ENCODE measurements at places on chromosomes 5 and 9. TPM values are rescaled to one million over a fixed set of nuclear protein-coding genes. Genes with fewer than 3 reads are reported as not detected.

HMCN2 gene
- total RNA-seq = 2.3 TPM

TTC16 gene
- 0.61 TPM for total RNA-seq

CD14 gene
- total RNA-seq = 16.6 TPM

TEX48 gene
- not detected for total RNA-seq

SPINK6 gene
- total RNA-seq = not detected

NMUR2 gene
- not detected for total RNA-seq

FCN1 gene
- 1.6 TPM for total RNA-seq

GABRP gene
- 0.21 TPM for total RNA-seq

SPINK1 gene
- 32.4 TPM for total RNA-seq

FABP6 gene
- 1.9 TPM for total RNA-seq

SPARC gene
- 577 TPM for total RNA-seq

GMCL2 gene
- not detected for total RNA-seq

ZNF474 gene
- not detected for total RNA-seq

REEP2 gene
- 5.2 TPM for total RNA-seq

GPR150 gene
- not detected for total RNA-seq

CYSRT1 gene
- not detected for total RNA-seq

LMX1B gene
- 0.23 TPM for total RNA-seq

GRCh38 chr5:170614720-170615119, 110.9 kb downstream of the KCNIP1 start:
- DNase-seq = no peak

GRCh38 chr5:146475906-146476305, 28.8 kb downstream of the TCERG1 start:
- DNase-seq = no peak

DNA sequence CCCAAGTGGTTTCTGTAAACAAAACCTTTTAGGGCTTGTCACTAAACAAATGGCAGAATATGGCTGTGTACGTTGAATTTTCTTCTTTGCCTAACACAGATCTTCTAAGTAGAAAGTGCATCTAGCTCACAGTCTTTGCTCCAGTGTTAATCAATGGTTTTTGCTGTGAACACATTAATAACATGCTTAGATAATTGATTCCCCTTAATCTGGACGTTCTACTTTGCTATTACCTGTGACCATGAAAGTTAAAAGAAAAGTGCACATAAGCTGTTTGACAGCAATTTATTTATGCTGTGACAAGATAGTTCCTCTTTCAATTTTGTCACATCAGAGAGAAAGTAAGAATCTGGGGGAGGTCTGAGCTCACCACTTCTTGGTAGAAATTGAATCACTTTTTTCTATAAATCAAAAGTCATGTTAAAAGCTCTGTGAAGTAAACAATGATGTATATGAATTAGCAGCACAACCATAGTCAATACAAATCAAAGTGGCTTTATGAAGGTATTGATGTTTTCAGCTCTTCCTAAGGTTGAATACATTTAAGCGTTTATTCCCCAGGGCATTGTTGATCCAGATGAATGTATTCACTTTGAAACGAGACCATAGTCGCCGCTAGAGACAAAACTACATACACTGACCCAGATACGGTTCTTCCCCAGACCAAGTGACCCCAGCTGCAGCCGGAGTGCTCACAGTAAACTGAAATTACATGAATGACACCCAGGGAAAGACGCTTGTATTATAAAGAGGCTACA, 174.6 kb upstream of the ZNF608 start:
- DNase-seq = no peak

- no peak for DNase-seq
These were observed 148.8 kb upstream of the ZNF608 start for GRCh38 chr5:124895236-124895635.

- DNase-seq = no peak
These were observed 292.9 kb downstream of the NR3C1 start for GRCh38 chr5:143110591-143110990.

GRCh38 chr9:116975126-116975525, 288.0 kb downstream of the TRIM32 start:
- no peak for DNase-seq

GRCh38 chr5:72648480-72648879, 141.3 kb upstream of the ZNF366 start:
- no peak for DNase-seq

GRCh38 chr9:80028501-80028900, 456.7 kb downstream of the TLE4 start:
- no peak for DNase-seq

GRCh38 chr5:163563112-163563511, 57.7 kb downstream of the MAT2B start:
- no peak for DNase-seq

GRCh38 chr9:107144475-107144874, 138.6 kb upstream of the RAD23B start:
- no peak for DNase-seq

GRCh38 chr9:18591261-18591660, 117.3 kb downstream of the ADAMTSL1 start:
- DNase-seq = no peak

- DNase-seq = no peak
These were observed 71.4 kb downstream of the FBXO38 start for GRCh38 chr5:148455185-148455584.

GRCh38 chr5:179294131-179294780, 51.0 kb downstream of the ADAMTS2 start:
- DNase-seq = no peak

DNA sequence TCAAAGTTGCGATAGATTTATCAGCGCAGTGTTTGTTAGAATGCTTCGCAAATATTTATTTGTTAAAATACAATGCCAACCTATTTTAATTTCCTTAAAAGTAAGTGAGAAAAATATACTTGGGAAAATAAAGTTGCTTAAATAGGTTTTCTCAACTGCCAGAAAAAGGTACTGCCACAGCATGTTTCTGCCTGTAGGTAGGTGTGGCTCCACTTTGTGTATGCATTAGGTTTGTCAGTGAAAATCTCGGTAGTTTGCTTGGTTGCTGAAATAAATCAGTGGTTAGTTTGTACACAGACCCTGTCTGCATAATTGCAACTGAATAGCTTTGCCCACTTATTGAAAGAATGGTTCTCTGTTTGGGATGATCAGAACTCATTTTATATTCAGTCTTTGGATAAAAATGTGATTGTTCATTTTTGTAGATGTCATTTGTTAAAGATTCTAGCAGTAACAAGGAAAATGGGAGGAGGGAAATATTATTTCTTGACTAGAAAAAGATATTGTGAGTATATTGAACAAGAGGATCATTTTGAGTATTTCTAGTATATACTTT, 25.7 kb downstream of the C9orf85 start:
- DNase-seq = no peak

- DNase-seq = no peak
These were observed 1014.6 kb downstream of the DTWD2 start for GRCh38 chr5:117973785-117974184.

- no peak for DNase-seq
These were observed 20.2 kb downstream of the TEK start for GRCh38 chr9:27129221-27129620.

DNA sequence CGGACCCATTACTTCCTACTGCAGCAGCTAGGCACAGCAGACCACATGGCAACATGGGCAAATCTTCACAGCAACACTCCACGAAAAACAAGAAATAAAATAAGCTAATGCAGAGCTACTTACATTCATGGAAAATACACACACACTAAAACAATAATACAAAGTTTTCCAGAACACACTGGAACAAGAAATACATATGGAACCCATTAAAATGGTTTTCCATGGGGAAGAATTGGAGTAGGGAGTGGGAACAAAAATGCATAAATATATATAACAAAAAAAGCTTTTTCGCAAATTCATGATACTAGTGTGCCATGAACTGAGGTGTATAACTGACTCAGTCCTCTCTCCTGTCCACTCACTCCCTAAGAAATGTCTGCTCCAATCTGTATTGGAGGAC, 8.3 kb downstream of the ADAMTS12 start:
- DNase-seq = no peak

- no peak for DNase-seq
These were observed 8.6 kb downstream of the TTC23L start for GRCh38 chr5:34847552-34847951.

GRCh38 chr5:149264439-149265067, 7.1 kb upstream of the AFAP1L1 start:
- DNase-seq = no peak

DNA sequence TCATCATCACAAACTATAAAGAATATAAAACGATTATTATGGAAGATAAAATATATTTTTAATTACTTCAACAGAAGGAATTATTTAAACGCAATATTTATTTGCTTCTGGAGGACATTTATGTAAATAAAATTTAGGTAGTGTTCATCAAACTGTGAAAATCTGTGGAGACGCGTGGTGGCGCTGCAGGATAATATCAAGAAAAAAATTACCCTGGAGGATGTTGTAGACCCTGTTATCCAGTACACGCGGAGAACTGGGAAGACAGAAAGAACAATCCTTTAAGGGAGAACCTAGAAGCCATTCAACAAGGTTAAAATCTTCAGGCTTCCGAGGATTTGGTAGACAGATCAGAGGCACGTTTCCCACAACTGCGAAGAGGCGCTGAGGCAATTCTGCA, at the start of gene PCDHB12:
PCDHB12 (plus strand) TSS at position 242 of the 400 bp plus-strand sequence. CDS start 189 bp downstream, outside the sequence.
- no peak for DNase-seq

- no peak for DNase-seq
These were observed 249.5 kb upstream of the PTGER4 start for GRCh38 chr5:40430101-40430710.

DNA sequence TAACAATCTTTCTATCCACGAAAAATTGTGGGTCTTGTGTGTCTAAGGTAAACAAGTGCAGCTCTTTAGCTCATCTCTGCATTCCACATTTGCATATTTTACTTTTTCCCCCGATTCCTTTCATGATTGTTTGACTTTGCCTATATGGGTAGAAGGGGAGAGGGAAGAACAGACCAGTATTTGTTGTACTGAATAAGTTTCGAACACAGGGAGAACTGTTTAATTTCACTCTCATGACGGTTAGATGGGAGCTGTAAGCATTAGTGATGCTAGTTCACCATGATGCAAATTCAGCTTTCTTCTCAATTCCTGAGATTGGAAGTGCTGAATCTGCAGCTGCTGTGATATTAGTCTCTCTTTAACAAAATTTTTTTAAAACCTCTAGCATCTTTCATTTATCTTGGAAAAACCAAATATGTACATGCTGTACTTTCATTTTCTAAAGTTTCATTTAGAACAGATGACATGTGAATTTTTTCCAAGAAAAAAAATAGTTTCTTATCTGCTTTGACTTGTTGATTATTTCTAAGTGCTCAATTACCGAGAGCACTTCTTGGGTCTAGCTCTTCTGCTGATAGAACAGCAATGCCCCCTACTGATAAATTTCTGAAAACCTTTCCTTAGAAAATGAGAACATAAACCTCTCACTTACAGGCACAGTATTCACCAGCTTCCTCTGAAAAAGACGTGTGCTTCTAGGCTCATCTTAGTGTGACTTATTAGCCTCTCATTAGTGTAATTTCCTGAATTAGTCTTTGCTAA, 149.5 kb downstream of the BAAT start:
- DNase-seq = no peak

DNA sequence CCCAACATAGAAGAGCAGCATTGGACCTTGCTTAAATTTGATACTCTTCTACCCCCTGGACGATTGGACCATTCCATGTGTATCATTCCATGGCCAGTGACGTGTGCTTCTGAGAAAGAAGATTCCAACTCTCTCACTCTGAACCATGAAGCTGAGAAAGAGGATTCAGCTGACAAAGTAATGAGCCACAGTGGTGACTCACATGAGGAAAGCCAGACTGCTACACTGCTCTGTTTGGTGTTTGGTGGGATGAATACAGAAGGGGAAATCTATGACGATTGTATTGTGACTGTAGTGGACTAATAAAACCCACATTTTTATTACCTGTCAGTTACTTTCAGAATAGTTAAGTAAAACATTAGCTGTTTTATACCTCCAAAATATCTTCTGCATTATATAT, 7.5 kb downstream of the HSPA5 start:
- no peak for DNase-seq

DNA sequence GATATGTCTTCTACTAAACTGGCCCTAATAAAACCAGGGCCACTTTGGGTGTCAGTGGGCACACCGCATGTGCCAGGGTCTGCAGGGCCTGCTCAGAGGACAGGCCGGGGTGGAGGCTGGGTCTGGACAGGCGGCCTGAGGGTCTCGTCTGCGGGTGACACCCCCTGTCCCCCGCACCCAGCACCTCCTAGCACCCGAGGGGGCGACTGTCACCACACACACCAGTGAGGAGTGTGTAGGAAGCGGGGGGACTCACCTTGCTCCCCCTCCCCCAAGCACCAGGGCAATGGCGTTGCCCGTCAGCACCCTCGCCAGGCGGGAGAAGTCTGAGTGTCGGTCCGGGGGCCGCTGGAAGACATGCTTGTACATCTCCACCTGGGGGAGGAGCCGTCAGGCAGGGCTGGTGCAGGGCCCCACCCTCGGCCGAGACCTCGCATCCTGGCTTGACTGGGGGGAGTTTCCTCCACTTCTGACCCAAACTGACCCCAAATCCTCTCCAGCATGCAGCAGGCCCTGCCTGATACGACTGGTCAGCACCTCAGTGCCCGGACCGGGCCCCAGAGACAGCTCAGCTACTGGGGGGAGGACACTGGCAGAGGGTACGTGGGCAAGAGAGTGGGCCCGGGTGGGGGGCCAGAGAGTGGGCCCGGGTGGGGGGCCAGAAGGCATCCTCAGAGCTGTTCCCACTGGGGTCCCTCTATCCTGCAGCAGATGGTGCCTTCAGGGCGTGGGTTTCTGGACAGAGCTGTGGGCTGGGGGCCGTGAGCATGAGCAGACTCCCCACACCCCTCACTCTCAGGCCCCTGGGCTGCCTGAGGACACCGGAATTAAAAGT, 18.9 kb upstream of the NSMF start:
- DNase-seq = peak; percentile 21

DNA sequence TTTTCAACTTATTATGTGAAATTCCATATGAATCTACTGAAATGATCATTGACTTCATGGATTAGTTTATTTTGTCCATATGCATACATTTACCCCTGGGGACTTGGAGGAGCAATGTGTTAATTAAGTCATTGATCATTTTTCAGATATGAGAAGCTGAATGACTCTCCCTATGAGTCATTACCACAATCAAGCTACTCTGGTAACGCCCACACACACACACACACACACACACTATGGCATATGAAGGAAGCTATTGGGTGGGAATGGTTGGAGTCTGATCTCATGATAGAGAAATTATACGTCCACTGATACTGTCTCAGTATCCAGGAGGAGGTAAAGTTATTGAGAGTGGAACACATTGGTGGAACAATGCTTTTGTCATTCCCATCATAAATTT, 528.9 kb downstream of the AGTPBP1 start:
- no peak for DNase-seq

DNA sequence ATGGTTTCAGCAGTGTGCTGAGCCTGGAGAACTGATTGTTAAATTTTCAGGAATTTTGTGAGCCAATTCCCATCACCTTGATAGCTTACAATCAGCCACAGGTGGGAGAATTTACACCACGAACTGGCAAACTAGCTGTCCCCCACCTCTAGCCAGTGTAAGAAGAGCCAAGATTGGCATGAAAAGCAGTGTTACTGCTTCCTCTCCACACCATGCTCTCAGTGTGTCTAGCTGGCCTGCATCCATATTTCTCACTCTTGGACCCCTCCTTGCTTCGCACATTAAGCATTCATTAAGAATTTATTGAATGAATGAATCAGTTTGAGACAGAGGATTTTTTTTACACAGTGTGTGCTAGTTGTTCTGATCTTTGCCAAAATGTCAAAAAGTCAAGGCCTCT, 36.7 kb upstream of the MAN2A1 start:
- DNase-seq = no peak

- DNase-seq = peak; percentile 92
These were observed at the start of gene NDFIP1 for GRCh38 chr5:142108432-142109330. Gene NDFIP1, plus strand, starts transcription at chr5:142108779. Its CDS starts 196 bp downstream, at chr5:142108975.

GRCh38 chr9:120482424-120483186, 97.4 kb downstream of the CDK5RAP2 start:
- DNase-seq = peak; percentile 62

All from heart left ventricle (tissue), 16 donors.